Activated CD8-positive, alpha-beta memory T cell treated with anti-CD3 and anti-CD28 coated beads, Interleukin-2, amount 10 ng/mL, durations not matched to agents 7 days and 5 days (primary cell): ENCODE measurements at places on chromosomes 13 and 19. TPM values are rescaled to one million over a fixed set of nuclear protein-coding genes. Genes with fewer than 3 reads are reported as not detected.

- no peak for DNase-seq
Measured at GRCh38 chr13:34772881-34773280, 169.2 kb upstream of the NBEA start.

SKA3 gene
- total RNA-seq, result 36.6 TPM

ATP4B gene
- total RNA-seq, result not detected

- DNase-seq, result peak; percentile 77
Measured at GRCh38 chr19:33000510-33000909, 28.5 kb downstream of the FAAP24 start.

- DNase-seq, result no peak
Measured at GRCh38 chr13:46995874-46996273, 99.0 kb upstream of the HTR2A start.

FAAP24 gene
- total RNA-seq, result 6.7 TPM

DNA sequence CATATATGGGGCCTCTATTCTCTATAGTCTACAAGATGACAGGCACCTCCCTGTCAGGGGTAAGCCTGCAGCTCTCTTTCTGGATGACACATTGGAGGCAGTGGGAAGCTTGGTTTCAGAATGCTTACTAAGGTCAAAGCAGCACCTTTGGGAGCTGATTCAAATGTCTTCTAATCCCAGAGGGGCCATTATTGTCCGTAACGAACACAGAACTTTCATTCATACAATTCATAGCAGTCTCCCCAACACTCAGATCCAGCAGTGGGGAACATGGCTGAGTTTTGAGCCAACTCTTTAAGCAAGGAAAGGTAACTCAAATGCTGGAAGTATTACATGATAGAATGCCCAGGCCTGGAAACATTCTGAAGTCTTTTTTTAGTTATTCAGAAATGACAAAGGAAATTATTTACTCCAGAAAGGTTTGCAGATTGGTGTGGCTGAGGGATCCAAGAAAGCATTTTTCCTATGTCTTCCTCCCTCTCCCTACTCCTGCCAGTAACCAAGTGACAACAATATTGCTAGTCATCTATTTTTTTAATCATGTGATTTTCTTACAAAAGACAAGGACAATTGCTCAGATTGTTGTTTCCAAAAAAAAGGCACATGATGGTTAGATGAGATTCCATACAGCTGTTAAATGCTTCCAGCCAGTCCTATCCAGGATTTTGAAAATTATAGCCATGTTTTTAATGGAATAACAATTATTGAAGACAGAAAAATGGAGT lies 118.7 kb downstream of the FOXO1 start:
- no peak for DNase-seq
